ENCODE measurements at places on chromosomes 11 and 22.
A peak's percentile ranks its signal among the peaks of the same experiment; 100 is the strongest.

- no peak for DNase-seq
These were observed 3.0 kb downstream of the ABTB2 start for GRCh38 chr11:34354782-34355181.

DNA sequence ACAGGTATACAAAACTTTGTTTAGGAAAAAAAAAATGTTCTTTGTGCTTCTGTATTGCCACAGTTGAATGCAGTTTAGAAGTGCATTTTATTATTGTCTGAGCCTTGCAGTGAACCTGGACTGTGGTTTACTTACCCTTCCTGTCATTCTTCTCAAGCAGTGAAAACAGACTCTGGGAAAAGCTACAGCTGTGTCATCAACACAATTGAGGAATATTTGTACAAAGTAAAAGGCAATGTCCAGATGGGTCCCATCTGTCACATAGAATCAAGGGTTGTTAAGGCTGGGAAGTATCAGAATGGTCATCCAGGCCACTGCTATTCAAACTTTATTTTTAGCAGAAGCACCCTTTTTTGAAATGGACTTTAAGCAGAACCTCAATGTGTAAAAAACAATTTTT lies 73.3 kb downstream of the TRIM44 start:
- DNase-seq: no peak

- DNase-seq: no peak
These were observed 579 bp upstream of the CYB5R2 start for GRCh38 chr11:7673724-7674434.

- DNase-seq: no peak
These were observed 38.5 kb upstream of the CTSC start for GRCh38 chr11:88375927-88376470.

DNA sequence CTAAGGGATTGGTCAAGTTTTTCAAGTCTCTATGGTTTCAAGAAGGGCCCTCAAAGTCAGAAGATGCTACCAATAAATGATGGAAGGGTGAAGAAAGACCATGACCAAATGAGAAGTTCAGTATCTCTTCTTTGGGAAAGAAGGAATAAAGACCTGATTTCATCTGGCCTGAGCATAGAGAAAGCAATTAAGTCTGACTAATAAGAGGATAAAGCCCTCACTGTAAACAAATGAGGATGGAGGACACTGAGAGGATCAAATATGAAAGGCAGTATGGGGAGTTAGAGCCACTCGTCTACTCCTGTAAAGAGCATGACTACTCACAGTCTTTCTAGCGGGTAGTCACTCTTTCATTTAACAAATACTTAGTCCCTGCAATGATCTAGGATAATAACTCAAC lies 44.6 kb downstream of the FAM168A start:
- no peak for DNase-seq

- peak; percentile 54 for DNase-seq
These were observed 682 bp downstream of the ATM start for GRCh38 chr11:108223348-108224149.

GRCh38 chr11:113188371-113188834 lies 126.0 kb upstream of the TTC12 start:
- DNase-seq: peak; percentile 7

All from NB4 (cell line).